Regular cardiac myocyte (primary cell): ENCODE measurements at places on chromosomes 2 and 18. TPM values are rescaled to one million over a fixed set of nuclear protein-coding genes. Genes with fewer than 3 reads are reported as not detected.

NEU4 gene
- 0.19 and 0.28 TPM in 2 replicates for total RNA-seq

NOP58 gene
- total RNA-seq = 42.3 and 77.8 TPM in 2 replicates

KCNJ13 gene
- not detected in 2 replicates for total RNA-seq

IL1A gene
- 8.2 and 15.5 TPM in 2 replicates for total RNA-seq

GREB1L gene
- total RNA-seq = 0.56 and 0.96 TPM in 2 replicates

MGAT4A gene
- total RNA-seq = 0.28 and 0.58 TPM in 2 replicates

KANSL1L gene
- 11.7 and 38.9 TPM in 2 replicates for total RNA-seq

SCN9A gene
- total RNA-seq = 20.3 and 22.0 TPM in 2 replicates

ST3GAL5 gene
- total RNA-seq = 9.4 and 19.4 TPM in 2 replicates

HPCAL1 gene
- 27.1 and 35.9 TPM in 2 replicates for total RNA-seq

ASTL gene
- total RNA-seq = under 0.01 TPM in 1 of 2 replicates, not detected in the other

MOGAT1 gene
- not detected in 2 replicates for total RNA-seq

DSG1 gene
- total RNA-seq = not detected in 2 replicates

CKAP2L gene
- total RNA-seq = 2.3 and 18.6 TPM in 2 replicates

POTEJ gene
- total RNA-seq = not detected in 2 replicates

SH2D6 gene
- not detected in 2 replicates for total RNA-seq

CD302 gene
- 1.9 and 5.4 TPM in 2 replicates for total RNA-seq

DES gene
- 0.77 and 1.7 TPM in 2 replicates for total RNA-seq

KLHL14 gene
- under 0.01 TPM in 1 of 2 replicates, not detected in the other for total RNA-seq

CRYGD gene
- total RNA-seq = not detected in 2 replicates

TSGA10 gene
- total RNA-seq = 0.96 and 5.1 TPM in 2 replicates

NEMP2 gene
- 6.7 and 9.3 TPM in 2 replicates for total RNA-seq

ABCG5 gene
- not detected in 2 replicates for total RNA-seq

SERPINB13 gene
- not detected in 2 replicates for total RNA-seq

TMEM37 gene
- under 0.01 and 0.19 TPM in 2 replicates for total RNA-seq

TEKT4 gene
- not detected in 2 replicates for total RNA-seq

TMEM237 gene
- total RNA-seq = 61.2 and 71.7 TPM in 2 replicates

TMEM17 gene
- 1.5 and 1.7 TPM in 2 replicates for total RNA-seq

INHA gene
- 0.56 TPM in 1 of 2 replicates, not detected in the other for total RNA-seq

CD8B gene
- total RNA-seq = not detected in 2 replicates

MYO3B gene
- under 0.01 and 0.28 TPM in 2 replicates for total RNA-seq

SLC35G4 gene
- not detected in 2 replicates for total RNA-seq

SCYGR4 gene
- not detected in 2 replicates for total RNA-seq

CCBE1 gene
- total RNA-seq = 21.4 and 39.3 TPM in 2 replicates

DYNAP gene
- total RNA-seq = not detected in 2 replicates
